SK-MEL-5 (cell line): ENCODE measurements at places on chromosomes 1 and 21. TPM values are rescaled to one million over a fixed set of nuclear protein-coding genes. Genes with fewer than 3 reads are reported as not detected.
A peak's percentile ranks its signal among the peaks of the same experiment; 100 is the strongest.

DNA sequence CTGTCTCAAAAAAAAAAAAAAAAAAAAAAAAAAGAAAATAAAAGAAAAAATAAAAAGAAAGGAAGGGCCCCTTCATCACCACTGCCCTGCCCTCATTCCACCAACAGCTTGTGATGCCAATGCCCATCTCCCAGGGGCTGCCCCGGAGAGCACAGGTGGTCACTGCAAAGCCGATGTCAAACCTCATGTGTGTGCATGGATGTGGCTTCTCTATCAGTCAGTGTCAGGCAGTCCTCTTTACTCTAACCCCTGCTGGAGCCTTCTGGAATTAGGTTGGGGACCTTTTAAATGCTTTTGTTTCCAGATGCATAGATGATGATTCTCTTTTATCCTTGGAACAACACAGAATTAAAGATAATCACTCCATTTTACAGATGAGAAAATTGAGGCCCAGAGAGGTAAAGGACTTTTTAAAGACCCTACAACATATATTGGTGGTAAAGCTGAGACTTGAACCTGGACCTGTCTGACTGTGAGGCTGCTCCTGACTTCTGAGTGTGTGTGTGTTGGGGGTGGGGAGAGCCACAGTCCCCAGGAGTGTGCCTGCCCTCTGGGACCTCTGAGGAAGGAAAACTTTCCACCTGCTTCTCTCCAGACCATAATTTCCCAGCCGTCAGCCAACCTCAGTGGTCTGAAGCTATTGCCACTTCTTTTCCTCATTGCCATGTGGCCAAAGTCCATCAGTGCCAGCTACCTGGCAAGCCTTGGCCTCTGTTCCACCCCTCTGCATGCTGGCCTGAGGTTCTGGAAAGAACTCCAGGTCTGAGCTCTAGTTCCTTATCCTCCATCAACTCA, 3.0 kb upstream of the TMEM54 start:
- DNase-seq: no peak

DNA sequence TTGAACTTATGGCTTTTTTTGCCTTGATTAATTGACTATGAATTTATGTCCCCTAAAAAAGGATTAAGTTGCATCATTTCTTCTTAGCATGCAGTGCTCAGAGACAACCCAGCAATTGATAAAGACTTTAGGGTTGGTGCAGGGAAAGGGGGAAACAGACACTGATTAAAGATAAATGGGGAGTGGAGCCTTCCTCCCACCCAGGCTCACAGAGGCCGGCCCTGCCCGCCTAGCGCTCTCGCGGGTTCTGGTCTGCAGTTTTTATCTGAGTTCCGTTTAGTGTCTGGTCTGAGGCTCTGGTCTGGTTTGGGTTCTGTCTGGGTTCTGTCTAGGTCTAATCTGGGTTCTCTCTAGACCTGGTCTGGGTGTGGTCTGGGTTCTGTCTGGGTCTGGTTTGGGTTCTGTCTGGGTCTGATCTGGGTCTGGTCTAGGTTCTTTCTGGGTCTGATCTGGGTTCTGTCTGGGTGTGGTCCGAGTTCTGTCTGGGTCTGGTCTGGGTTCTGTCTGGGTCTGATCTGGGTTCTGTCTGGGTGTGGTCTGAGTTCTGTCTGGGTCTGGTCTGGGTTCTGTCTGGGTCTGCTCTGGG, 48.1 kb downstream of the ABCG1 start:
- no peak for DNase-seq

The DCST2 gene
- total RNA-seq: 0.18 TPM in 1 of 2 replicates, not detected in the other

DNA sequence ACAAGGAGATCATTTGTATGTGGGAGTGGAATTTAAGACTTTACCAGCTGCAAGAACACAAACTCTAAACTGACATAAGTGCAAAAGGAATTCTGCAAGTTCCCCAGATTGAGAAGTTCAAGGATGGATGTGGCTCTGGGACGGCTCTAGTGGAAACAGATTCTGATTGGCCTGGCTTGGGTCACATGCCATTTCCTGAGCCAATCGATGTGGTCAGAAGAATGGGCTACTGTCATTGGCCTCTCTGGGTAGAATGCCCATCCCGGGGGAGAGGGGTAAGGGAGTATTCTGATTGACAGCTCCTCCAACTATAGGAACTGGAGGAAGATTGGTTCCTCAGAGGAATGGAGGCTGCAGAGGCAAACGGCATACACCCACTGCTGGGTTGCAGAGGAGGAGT, 6.0 kb upstream of the IFNLR1 start:
- DNase-seq: peak; percentile 28

The PGLYRP4 gene
- total RNA-seq: not detected in 2 replicates

DNA sequence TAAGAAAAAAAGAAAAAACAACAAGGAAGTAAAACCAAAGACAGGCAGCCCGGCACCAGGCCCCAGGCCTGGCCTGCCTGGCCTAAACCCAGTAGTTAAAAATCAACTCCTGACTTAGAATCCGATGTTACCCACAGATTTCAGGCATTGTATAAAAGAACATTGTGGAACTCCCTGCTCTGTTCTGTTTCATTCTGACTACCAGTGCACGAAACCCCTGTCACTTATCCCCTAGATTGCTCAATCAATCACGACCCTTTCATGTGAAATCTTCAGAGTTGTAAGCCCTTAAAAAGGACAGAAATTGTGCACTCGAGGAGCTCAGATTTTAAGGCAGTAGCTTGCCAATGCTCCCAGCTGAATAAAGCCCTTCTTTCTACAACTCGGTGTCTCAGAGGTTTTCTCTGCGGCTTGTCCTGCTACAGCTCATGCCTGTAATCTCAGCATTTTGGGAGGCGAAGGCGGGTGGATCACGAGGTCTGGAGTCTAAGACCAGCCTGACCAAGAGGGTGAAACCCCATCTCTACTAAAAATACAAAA, 15.6 kb upstream of the MYOCOS start:
- DNase-seq: no peak

The SPRR4 gene
- total RNA-seq: not detected in 2 replicates

DNA sequence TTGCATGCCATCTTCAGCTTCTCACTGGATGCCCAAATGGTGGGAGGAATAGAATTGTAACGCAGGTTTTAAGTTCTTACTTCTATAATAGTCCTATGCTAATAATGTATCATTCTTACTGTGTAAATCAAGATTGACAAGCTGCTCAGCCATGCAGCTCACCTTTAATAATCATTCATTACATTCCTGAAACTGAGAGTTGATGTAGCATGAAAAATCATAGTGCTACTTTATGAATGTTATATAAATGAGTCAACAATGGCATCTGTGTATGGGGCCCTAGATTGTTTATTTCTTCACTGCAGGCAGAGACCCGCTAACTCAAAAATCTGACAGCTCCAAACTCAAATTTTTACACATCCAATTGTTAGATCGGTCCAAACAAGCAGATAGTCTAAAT, 34.4 kb downstream of the FH start:
- DNase-seq: no peak

DNA sequence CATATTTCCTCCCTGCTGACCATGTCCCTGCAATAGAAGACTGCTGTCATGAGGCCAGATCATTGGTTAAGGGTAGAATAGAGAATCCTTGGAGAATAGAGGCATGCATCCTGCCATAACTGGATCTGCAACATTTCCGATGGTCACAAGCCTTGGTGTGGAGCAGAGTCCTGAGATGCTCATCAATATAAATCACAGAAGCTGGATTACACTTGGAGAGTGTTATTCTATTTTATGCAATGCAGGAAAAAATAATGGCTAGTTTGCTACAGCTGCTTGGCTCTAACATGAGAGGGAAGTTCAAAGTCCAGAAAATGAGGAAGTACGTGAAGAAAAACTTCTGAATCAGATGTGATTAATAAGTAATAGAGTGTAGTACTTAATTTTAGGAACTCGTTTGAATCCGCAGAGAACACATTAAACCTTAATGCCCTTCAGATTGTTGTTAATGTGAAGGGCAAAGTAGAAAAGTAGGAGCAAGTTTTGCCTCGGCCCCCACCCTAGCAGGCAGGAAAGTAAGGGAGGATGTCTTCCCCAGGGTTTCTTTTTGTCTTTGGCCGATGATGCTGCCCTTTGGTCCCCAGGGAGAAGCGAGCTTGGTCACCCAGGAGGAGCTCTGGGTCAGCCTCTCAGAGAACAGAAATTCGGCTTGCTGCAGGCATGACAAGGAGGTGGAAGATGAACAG, 59.5 kb downstream of the KCNK1 start:
- DNase-seq: no peak

DNA sequence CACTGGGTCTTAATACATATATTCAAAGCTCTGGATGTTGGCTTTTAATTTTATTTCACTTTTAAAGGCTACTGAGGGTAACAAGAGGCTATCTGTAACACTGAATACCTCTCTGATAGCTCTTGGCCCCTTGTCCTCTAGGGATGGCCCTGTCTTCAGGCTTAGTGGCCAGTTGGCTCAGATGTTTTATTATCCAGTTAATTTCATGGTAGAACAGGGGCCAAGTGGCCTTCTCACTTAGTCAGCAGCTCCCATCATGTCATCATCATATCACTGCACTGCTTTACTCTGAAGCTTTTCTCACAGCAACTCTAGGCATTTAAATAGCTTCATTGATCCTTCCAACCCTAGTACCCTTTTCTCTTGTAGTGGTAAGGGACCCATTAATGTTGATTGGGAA, 40.2 kb upstream of the MACF1 start:
- DNase-seq: no peak

The FAM72D gene
- total RNA-seq: 5.8 TPM in 2 replicates

The KCNK1 gene
- total RNA-seq: 0.45 TPM in 1 of 2 replicates, not detected in the other

- DNase-seq: no peak
Measured at GRCh38 chr1:51115714-51116404, 13.8 kb downstream of the C1orf185 start.

The S1PR1 gene
- total RNA-seq: 0.03 TPM in 1 of 2 replicates, not detected in the other

The LCE6A gene
- total RNA-seq: not detected in 2 replicates

GRCh38 chr21:35779690-35780570, 280.4 kb downstream of the SETD4 start:
- DNase-seq: peak; percentile 69

- no peak for DNase-seq
Measured at GRCh38 chr1:18760156-18760555, 99.3 kb downstream of the TAS1R2 start.

DNA sequence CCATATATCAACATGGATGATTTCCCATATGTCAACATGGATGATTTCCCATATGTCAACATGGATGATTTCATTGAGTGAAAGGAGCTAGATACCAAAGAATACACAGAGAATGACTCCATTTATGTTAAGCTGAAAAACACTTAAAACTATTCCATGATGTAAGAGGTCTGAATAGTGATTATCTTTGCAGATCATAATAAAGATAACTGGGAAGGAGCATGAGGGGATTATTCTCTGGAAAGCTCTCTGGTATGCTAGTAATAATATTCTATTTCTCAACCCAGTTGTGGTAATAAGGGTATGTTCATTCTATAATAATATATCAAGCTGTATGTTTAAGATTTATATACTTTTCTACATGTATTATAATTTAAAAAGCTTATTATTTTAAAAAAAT, 14.1 kb downstream of the SYNJ1 start:
- DNase-seq: no peak

- DNase-seq: no peak
Measured at GRCh38 chr1:193545171-193545570, 358.8 kb upstream of the B3GALT2 start.

DNA sequence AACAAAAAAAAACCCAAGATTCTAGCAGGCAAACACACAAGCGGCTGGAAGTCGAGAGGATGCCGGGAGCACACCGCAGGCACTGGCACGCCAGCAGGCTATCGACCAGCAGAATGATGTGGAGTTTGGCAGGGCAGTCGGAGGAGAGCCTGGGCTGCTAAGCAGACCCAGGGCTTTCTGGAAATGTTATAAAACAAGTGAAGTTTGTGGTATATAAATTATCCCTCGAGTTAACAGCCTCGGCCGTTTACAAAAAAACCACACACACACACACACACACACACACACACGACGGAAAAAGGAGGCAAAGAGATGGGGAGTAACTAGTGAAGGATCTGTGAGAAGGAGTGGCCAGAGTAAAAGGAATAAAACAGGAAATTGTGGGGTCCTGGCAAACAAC, 87.2 kb upstream of the IVNS1ABP start:
- DNase-seq: no peak

- peak; percentile 98 for DNase-seq
Measured at GRCh38 chr21:31220575-31220974, 123.5 kb downstream of the TIAM1 start.

GRCh38 chr1:242554577-242554976, 30.1 kb upstream of the PLD5 start:
- no peak for DNase-seq

DNA sequence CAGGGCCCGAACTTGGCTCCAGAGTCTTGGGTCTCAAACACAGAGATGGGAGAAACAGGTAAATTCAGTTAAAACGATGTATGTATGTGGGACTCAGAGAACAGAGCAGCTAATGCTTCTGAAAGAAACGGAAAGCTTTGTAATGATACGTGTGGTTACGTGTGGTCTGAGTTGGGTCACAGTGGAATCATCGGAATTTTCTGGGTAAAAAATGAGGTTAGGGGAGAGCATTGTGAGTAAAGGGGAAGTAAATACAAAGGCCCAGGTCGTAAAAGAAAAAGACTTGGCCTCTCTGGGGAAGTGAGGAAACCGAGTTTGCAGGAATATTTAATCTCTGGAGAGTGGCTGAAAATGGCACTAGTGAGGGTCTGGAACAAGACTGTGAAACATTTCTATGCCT, 8.3 kb downstream of the NHLH2 start:
- no peak for DNase-seq

DNA sequence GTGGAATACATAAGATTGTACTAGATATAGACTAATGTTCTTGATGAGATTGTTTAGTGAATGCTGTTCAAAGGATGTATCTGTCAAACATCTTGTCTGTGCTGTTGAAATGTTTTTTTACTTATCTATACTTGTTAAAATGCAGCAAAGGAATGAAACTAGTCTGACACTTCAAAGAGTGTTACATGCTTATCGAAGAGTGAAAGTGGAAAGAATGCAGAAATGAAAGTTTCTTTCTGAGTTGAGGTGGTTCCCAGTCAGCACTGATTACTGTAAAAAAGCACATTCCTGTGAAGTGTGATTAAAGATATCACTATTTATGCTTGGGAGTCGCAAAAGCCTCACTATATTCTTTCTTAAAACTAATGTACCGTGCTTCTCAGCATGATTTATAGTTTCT, 1225.2 kb downstream of the NCAM2 start:
- no peak for DNase-seq

DNA sequence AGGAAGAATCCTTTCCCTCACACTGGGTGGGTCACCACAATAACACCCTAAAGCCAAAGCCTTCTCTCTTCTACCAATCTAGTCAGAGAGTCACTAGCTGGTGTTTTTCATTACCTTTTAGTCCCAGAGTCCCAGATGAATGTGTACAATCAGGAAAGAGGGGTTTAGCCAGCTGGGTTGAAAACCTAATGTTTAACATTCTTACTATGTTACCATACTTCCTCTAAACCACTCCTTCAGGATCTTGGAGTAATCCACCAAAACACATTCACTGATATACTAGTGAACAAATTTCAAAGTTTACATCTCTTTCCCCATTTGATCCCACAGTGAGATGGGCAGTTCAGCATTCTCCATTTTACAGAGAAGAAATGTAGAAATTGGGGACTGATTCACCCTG, 9.7 kb downstream of the LPAR3 start:
- no peak for DNase-seq

GRCh38 chr1:202086579-202087350, 36.0 kb upstream of the GPR37L1 start:
- DNase-seq: no peak

The FGR gene
- not detected in 2 replicates for total RNA-seq

The ZNF683 gene
- not detected in 2 replicates for total RNA-seq
